ENCODE measurements at places on chromosomes 13 and 19.

DNA sequence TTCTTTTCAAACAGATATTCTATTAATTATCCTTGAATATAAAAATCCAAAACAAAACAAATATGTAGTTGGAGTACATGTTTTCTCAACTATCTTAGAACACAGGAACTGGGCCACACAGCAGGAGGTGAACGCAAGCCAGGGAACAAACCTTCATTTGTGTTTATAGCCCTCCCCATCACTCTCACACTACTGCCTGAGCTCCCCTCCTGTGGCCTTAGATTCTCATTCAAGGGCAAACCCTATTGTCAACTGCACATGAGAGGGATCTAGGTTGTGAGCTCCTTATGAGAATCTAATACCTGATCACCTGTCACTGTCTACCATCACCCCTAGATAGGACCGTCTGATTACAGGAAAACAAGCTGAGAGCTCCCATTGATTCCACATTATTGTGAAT lies 427.1 kb upstream of the PRR20A start:
- no peak for DNase-seq

DNA sequence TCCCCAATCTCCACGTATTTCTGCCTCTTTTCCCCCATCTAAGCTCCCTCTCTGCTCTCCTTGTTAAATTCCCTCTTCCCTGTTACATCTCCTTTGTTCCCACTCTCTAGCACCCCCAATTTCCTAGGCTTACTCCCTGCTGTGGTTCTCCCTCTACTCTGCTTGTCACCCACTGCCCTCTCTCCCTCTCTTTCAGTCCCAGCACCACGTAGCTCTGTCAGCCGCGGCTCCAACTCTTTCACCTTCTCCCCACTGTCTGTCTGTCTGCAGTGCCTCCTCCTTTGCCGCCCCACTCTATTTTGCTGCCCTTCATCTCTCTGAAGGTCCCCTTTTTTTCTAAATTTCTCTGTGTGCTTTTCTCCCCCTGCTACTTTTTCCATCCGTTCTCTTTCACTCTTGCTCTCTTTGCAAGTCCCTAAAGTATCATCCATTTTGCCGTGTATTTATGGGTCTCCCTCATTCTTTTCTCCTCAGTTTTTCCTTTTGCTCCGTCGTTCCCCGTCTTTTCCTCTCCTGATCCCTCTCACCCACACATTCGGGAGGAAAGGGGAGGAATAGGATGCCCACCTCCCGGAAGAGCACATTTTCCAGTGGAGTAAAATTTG lies 937 bp downstream of the ZNF841 start:
- no peak for DNase-seq

DNA sequence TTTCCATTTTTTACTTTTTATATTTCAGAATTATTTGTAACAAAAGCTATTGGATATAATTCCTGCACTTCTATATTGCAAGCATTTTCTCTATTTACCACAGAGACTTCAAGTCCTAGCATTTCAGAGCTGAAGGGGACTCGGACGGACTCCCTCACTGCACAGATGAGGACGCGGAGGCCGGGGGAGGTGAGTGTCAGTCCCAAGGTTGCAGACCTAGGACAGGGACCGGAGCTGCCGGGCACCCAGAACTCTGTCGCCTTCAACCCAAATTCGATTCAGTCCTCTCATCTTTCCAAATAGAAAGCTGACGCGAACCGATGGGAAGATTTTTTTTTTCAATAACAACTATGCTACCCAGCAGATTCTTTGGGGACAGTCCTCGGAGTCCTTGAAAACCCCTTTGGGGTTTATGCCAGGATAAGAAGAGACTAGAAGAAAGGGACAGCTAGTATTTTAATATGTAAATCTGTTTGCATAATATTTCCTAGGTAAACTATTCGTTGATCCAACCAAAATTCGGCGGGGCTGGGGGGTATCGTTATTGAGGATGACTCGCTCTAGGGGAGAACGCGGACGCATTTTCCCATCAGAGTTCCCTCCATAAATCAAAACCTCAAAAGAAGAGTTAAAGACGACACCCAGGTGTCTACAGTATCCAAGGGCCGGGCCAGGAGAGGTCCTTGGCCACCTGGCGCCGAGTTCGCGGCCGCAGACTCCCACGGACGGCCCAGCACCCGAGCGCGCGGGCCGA lies 803 bp downstream of the FLT3 start:
- no peak for DNase-seq

DNA sequence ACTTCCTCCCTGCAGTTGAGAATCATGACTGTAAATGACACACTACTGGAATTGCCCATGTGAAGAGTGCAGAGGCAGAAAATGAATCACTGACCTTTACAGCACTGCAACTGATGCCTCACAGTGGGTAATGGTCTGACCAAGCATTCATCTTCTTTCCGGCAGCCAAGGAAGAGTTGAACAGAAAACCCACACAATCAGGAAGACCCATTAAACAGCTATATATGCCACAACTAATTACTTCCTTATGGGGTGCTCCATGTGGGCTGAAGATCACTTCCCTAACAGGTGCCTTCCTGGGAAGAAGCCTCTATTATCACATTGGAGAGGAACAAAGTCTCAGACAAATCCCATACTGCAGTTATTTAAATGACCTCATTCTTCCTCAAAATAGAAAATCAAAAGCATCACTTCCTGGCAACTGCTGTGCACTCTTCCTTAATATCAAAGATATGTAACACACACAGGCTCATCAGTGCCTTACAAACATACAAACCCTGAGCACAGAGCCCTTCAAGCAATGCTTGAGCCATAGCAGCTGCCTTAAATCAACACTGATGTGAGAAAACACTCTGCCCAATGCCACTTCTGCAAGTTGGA lies 45.8 kb downstream of the RUBCNL start:
- DNase-seq = no peak

DNA sequence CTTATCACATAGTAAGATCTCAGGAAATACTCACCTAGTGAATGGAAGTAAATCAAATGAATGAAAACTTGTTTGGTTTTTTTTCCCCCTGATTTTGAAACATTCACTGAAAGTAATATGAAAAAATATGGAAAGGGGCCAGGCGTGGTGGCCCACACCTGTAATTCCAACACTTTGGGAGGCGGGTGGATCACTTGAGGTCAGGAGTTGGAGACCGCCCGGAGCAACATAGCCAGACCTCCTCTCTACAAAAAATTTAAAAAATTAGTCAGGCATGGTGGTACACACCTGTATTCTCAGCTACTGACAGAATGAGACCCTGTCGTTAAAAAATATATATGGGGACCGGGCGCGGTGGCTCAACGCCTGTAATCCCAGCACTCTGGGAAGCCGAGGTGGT lies 149.6 kb downstream of the SIPA1L3 start:
- no peak for DNase-seq

DNA sequence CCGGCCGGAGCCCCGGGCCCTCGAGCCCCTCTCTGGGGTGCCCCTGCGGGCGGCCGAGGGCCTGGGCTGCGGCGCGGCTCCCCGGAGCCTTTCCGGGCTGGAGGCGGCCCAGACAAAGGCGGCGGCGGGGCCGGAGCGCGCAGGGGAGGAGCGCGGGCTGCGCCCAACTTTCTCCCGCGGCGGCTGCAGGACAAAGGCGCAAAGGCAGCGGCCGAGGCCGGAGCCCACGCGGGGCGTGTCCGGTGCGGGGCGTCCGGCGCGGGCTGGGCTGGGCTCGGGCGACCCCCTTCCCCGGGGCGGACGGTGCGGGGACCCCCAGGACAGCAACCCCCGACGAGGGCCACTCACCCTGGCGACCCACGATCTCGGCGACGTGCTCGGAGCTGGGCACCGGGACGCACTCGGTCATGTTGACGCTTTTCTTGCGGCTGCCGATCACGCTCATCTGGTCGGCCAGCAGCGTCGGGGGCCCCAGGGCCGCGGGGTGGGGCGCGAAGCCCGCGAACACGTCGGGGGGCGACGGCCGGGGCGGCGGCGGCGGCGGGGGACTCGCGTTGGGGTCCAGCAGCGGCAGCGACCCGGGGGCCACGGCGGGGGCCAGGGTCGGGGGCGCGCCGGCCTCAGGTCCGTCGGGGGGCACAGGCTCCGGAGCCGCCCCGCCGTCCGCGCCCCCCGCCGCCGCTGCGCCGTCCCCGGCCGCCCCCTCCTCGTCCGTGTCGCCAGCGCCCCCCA lies 843 bp downstream of the MEX3D start:
- DNase-seq = no peak

- no peak for DNase-seq
These were observed 537.4 kb downstream of the MYO16 start for GRCh38 chr13:109166804-109167203.

DNA sequence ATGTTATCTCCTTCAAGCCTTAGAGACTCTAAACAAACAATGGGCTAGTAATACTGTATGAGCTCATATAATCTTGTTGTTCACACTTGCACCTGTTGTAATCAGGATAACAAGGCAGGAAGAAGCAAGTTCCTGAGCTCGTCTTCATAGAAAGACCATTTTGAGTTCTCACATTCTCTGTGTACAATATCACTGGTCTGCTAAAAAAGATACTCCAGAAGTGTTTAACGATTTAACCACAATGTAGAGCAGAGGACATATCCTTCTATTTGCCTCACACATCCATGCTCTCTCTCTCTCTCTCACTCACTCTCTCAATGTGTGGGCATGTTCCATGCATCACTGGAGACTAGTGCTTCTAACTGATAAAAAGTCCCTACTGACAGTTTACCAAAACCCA lies 122.9 kb downstream of the MIPEP start:
- no peak for DNase-seq

- DNase-seq = no peak
These were observed 5.9 kb downstream of the WIZ start for GRCh38 chr19:15443838-15444237.

- DNase-seq = no peak
These were observed 3.9 kb upstream of the ACOD1 start for GRCh38 chr13:76944456-76944855.

- DNase-seq = no peak
These were observed 1258.9 kb downstream of the EFNB2 start for GRCh38 chr13:105276571-105276970.

GRCh38 chr13:31930490-31930889 lies 101.1 kb upstream of the FRY start:
- DNase-seq = no peak

- no peak for DNase-seq
These were observed 84.4 kb downstream of the DNAJC15 start for GRCh38 chr13:43107780-43108179.

DNA sequence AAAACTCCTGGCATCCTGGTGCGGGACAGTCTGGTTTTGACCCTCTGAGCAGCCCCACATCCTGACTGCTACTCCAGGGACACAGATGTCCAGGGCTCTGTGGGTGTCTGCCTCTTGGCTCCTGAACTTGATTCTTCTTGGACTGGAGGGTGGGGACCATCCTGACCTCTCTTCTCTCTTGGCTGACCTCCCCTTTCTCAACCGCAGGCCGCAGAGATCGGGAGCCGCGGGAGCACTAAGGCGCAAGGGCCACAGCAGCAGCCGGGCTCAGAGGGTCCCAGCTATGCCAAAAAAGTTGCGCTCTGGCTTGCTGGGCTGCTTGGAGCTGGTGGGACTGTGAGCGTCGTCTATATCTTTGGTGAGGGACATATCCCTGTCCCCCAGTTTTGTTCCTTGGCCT lies 1.0 kb downstream of the TIMM50 start:
- no peak for DNase-seq

- peak; percentile 11 for DNase-seq
These were observed 12.5 kb downstream of the FEM1A start for GRCh38 chr19:4803736-4804695.

GRCh38 chr19:50327461-50328223 lies 1.5 kb downstream of the KCNC3 start:
- no peak for DNase-seq

- no peak for DNase-seq
These were observed 314.8 kb upstream of the MAB21L1 start for GRCh38 chr13:35791184-35791851.

- DNase-seq = no peak
These were observed 3.8 kb downstream of the ZAR1L start for GRCh38 chr13:32311188-32311897.

DNA sequence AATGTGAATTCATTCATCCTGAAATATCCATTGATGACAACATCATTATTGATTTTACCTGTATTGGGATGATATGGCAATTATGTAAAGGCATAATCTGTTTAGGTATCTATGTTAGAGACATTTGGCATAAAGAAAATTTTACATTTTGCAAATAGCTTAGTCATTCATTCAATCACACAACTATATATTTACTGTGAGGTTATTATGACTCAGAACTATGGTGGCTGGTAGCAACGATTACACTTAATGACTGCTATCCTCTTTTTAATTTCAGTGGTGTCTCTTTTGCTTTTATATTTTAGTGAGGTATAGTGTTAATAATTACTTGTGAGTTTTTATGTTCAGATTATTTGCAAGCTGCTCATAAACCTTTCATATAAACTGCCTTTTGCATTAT lies 955.9 kb downstream of the SLITRK6 start:
- no peak for DNase-seq

- peak; percentile 86 for DNase-seq
These were observed 10.6 kb upstream of the ZNF709 start for GRCh38 chr19:12495002-12495802.

- DNase-seq = no peak
These were observed 63.7 kb downstream of the KL start for GRCh38 chr13:33079960-33080359.

DNA sequence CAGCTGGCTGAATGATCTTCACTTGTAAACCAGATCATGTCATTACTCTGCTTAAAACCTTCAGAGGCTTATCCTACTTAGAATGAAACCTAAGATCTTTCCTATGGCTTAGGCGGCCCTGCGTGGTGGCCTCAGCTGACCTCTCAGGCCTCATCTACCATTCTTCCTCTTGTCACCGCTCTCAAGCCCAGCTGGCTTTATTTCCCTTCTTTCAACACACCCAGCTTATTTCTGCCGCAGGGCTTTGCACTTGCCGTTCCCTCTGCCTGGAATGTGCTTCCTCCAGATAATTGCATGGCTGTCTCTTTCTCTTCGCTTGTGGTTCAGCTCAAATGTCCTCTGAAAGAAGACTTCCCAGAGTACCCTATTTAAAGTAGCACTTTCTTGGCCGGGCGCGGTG lies 3.6 kb upstream of the ASF1B start:
- DNase-seq = no peak

DNA sequence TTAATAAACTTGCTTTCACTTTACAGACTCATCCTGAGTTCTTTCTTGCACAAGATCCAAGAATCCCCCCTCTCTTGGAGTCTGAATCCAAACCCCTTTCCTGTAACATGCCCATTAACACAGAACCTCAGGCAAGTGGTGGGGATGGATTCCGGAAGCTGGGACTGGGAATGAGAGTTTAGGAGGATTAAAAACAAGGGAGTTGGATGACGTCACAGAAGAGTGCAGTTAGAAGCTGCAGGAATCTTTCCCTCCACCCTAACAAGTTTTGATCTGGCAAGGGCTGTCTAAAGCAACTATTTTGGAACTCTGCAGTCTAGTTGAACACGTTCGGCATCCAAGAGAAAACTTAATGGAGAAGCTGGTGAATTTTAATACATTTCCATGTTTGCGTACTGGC lies 48.2 kb upstream of the PEPD start:
- no peak for DNase-seq
